ENCODE measurements at places on chromosomes 6 and 20.
A peak's percentile ranks its signal among the peaks of the same experiment; 100 is the strongest.

- no peak for DNase-seq
Measured at GRCh38 chr20:20303742-20304141, 64.2 kb upstream of the INSM1 start.

- no peak for DNase-seq
Measured at GRCh38 chr6:149567945-149568585, 1.9 kb downstream of the GINM1 start.

- DNase-seq: no peak
Measured at GRCh38 chr6:121776054-121776453, 340.6 kb downstream of the GJA1 start.

DNA sequence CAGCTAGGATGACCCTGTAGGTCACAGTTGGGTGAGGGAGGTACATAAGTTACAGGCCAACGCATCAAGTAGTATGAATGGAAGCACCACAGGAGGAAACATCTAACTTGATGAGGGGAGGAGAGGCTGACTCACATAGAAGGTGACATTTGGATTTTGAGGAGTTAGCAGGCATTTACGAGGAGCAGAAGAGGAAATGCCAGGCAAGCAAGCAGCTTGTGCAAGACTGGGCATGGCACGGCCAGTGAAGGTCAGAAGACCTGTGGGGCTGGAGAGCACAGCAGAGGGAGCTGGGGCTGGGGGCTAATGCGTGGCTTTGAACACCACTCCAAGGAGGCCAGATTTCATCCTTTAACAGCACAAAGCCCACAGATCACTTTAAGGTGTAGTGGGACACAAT lies 37.8 kb downstream of the MUC22 start:
- DNase-seq: no peak

DNA sequence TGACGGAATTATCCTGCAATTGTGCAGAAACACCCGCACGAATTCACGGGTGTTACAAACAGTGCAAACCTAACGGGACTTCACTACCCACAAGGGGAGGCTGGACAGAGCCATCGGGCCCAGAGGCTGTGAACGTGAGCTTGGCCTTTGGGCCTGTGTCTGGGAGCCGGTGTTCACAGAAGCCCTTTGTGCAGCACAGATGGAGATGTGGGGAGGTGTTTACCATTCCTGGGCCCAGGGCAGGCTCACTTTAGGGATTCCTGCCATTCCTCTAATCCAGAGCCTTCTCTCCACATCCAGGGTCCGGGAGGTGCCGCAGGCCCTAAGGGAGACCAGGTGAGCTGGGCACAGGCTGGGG lies 15.0 kb downstream of the COL9A3 start:
- no peak for DNase-seq

DNA sequence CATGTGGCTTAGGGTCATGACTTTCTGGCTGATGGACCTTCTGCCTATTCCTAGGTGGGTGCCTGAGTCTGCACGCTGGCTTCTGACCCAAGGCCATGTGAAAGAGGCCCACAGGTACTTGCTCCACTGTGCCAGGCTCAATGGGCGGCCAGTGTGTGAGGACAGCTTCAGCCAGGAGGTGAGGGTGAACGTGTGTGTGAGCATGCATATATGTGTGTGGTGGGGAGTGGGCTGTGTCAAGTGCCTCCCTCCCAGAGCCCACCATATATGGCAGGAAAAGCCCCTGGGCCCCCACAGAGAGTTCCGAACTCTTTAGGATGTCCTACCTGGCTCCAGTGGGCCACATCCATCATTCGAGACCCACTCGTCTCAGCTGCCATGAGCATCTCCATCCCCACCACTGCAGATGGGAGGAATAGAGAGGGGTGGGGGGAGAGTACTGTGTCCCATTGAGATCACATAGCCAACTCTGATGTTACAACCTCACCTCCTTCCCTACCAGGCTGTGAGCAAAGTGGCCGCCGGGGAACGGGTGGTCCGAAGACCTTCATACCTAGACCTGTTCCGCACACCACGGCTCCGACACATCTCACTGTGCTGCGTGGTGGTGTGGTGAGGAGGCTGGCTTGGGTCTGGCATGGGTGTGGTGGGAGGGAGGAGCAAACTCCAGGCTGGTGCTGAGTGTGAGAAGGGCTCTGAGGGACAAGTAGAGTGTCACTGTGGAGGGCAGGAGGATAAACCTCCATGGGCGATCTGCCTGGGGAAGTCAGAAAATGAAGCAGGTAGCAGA lies 3.2 kb downstream of the SLC22A7 start:
- DNase-seq: no peak

GRCh38 chr20:51022803-51023616 lies at the start of gene KCNG1:
KCNG1 (minus strand) TSS chr20:51023107; CDS start chr20:51010338, 12,769 bp downstream.
- peak; percentile 78 for DNase-seq

GRCh38 chr6:79461205-79461604 lies 76.0 kb downstream of the LCA5 start:
- no peak for DNase-seq

- no peak for DNase-seq
Measured at GRCh38 chr6:43840490-43841218, 70.6 kb downstream of the VEGFA start.

- DNase-seq: no peak
Measured at GRCh38 chr6:48080227-48081009, 30.6 kb downstream of the PTCHD4 start.

DNA sequence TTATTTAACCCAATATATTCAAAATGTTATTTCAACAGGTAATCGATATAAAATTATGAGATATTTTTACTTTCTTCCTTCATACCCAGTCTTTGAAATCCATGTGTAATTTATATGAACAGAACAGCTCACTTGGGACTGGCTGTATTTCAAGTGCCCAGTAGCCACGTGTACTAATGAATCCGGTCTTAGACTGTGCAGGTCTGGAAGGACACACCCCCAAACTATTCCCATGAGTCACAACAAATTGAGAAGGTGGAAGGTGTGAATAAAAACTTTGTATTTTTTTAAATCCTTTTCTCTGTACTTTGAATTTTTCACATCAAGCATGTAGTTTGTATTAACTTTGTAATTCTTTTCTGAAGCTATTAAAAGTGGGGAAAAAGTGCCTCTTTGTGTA lies 2.8 kb downstream of the UNC5CL start:
- DNase-seq: no peak

DNA sequence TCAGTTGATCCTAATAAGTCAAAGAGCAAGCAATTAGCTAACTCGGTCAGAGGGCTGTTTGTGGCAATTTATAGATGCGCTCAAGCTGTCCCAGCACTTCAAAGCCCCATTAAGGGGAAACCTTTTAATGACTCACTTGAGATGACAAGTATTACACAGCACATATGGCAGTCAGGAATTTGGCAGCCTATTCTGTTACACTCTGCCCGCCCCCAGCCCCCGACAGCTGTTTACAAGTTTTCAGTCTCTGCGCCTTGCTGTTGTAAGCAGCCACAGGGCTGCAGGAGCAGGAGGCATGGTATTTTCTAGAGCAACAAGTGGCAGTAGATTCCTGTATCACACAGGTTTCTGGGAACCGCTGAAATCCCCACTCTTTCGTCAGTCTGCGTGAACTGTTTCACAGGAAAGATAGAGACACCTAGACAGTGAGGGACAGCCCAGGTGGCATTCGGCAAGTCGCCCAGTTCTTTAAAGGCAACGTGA lies 263.0 kb downstream of the FOXC1 start:
- DNase-seq: no peak

DNA sequence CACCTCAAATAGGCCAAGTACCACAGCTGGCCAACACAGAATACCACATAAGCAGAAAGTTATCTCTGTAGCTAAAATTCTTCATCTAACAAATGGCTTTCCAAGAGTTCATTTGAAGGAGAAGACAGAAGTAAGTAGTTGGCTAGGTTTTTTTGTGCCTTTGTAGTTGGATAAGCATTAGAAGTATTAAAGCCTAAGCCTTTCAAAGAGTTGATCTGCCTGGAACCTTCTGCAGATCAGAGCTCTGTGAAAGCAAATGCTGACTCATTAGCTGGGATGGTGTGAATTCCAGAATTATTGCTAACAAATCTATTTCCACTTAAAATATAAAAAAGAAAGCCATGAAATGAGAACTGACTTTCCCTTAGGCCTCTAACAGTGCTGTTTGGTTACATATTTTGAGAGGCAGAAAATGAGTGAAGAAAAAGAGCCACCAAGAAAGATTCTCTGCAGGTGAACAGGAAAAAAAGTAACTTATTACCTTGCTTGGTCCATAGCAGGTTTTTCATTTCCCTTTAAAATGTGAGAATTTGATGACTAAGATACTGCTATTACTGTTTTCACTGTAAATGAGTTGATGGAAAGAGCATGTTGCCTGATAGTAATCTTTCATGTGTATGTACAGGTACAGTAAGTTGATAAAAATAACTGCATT lies 763.2 kb upstream of the FLRT3 start:
- DNase-seq: no peak

GRCh38 chr6:25431306-25431974 lies 152.3 kb downstream of the CARMIL1 start:
- DNase-seq: no peak

DNA sequence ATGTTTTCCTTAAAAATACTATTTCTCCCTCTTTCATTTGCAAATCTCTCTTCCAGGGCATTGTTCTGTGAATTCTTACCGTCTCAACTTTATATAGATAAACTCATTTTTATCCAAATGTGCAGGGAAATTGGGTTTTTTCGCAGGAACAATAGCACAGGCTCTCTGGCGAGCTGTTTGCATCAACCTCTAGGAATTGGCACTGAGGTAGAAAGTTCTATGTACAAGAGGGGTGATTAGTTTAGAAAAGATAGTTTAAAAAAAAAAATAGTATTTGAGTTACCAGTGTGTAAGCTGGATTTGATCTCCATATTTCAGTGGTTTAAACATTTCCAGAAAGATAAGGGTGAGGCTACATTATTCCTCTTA lies 129.7 kb upstream of the BTN3A2 start:
- no peak for DNase-seq

GRCh38 chr20:2984028-2984501 lies 59.4 kb upstream of the GNRH2 start:
- DNase-seq: peak; percentile 22

- DNase-seq: no peak
Measured at GRCh38 chr20:25730862-25731261, 34.2 kb upstream of the ZNF337 start.

GRCh38 chr6:153096792-153097191 lies 34.3 kb downstream of the RGS17 start:
- no peak for DNase-seq

GRCh38 chr20:50537546-50538201 lies 27.5 kb downstream of the PTPN1 start:
- no peak for DNase-seq

- no peak for DNase-seq
Measured at GRCh38 chr6:90787446-90787845, 200.6 kb upstream of the MAP3K7 start.

DNA sequence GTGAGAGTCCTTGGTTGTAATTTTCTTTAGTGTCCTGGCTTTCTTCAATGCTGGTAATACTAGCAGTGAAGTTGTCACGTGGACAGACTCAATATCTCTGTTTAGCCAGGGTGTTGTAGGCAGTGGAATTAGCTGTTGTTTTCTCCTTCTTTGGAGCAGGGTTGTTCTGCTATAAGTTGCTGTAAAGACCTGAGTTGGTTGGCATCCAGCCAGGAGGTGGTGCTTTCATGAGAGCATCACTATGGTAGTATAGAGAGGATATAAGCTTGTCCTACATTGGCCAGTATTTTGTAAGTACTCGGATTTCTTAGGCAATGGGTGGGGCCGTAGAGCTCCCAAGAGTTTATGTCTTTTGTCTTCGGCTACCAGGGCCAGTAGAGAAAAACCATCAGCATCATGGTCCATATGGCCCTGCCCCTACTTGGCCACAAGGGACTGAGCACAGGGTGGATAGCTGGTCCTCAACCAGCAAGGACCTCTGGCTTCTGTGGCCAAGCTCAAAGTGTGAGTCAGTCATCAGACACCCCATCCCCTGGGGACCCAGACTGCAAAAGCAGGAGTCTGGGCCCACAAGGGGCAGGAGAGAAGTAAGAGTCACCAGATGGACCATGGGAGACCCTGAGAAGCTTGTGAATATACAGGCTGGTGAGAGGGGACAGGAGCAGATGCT lies 127.9 kb upstream of the NXT1 start:
- DNase-seq: no peak

- no peak for DNase-seq
Measured at GRCh38 chr6:157203312-157203744, 120.0 kb downstream of the TMEM242 start.

DNA sequence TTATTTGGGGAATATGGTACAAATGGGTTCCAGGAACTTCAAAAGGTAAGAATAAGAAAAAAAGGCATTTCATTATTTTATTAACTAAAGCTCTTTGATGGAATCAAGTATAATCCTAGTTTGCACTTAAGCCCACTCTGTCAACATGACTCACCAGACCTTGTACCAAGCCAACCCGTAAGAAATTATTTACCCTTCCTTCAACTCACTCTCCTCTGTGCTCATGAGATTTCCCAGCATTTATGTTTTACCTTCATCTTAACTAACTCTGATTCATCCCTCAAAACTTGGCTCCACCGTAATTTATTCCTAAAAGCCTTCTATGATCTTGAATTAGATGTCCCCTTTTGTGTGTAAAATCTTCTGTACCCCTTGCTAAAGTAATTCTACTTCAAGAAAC lies 308.7 kb downstream of the PKHD1 start:
- no peak for DNase-seq

Data from GM12891 (cell line).